ENCODE measurements at places on chromosomes 7 and 10.

- no peak for DNase-seq
These were observed 69.9 kb upstream of the MRLN start for GRCh38 chr10:59823111-59823510.

DNA sequence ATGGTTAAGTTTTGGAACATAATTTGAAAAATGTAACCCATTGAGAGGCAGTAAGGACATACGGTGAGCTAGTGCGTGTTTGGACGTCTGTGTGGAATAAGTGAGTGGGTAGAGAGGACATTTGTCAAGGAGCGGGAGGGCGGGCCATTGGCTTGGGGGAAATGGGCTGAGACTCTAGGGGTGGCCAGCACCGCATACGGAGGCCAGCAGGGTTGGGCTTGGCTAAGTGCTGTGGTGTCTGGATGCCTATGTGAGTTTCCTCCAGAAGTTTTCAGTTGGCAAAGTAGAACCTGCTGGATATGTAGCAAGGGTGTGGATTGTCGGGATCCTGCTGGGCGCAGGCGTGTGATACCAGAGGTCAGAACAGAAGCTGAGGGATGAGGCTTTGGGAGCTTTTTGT, 103.0 kb downstream of the TCF7L2 start:
- no peak for DNase-seq

- DNase-seq: no peak
These were observed 305.1 kb upstream of the IMMP2L start for GRCh38 chr7:111867348-111867931.

DNA sequence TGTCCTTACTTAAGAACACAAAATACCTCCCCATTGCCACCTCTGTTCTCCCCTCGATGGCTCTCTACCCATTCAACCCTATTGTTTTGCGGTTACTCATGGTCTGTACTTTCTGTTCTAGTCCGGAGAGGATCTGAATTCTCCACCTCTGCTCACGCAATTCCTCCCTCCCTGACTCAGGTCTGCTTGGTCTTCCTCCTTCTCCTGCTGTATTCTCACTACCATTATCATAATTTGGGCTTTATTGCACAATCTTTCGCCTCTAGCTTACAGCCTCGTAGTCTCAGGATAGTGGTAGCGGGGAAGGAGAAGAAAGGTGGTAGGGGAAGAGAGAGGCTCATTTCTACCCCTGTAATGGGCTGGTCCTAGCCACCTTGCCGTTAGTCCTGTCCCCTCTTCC, 35.4 kb upstream of the FAM180A start:
- no peak for DNase-seq

DNA sequence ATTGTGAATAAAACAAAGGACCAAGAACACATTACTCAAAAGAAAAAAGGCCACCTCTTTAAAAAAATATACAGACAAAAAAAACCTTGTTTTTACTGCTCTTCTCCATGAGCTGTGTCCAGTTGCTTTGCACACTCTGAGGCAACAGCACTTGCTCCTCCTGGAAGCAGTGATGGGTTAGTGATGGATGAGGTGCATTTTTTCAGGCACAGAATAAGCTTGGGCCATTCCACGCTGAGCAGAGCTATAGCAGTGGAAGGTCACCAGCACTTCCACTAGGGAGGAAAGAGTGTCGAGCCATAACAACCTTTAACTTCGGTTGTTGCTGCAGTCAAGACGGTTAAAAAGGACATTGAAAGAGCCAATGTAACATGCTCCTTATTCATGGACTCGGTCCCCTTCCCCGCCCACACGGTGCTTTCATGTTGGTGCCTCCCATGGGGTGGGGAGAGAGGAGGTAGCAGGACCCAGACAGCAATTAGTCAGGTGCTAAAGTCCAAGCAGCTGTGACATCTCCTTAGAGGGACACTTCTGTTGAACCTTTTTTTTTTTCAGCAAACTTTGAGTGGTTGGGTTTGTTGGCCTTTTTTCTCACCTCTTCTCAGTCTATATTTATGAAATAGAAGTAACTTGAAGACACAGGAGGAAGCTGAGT, 136.5 kb upstream of the ADARB2 start:
- DNase-seq: no peak

DNA sequence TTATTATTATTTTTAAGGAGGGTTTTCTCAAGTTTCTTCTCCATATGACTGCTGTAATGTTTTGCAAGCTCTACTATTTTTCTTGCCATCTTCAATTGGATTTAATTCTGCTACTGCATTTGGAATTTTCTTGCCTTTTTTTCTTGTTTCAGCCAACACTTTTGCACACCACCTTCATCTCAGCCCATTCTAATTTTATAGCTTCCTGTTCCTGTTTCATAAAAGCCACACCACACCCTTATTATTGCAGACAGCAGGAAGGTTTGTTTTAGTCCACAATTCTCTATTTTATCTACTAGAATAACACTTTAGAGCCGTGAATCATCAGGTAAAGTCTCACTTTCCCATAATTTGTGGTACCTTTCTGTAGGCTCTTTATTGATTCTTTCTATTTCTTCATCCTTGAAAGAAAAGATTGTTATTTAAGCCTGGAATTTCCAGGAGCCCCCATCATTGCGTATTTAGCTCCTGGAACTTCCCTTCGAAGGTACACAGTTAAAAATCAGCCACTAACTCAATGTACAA, 209.3 kb upstream of the TBX20 start:
- no peak for DNase-seq

DNA sequence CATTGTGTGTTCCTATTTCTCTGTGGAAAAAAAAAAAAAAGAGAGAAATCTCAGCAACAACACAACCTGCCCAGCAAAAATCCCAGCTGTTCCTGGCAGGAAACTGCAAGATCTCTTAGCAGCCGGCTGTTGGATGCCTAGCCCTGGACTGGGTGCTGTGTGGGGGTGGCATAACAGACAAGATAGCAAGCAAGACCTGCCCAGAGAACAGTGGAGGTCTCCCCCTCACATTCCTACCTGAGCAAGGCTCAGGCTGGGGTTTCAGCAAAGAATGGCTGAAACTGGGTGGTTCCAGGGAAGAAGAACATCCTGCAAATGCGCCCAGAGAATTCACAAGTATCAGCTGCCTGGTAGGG, 248.8 kb upstream of the ZMIZ1 start:
- DNase-seq: peak; percentile 55

- DNase-seq: peak; percentile 73
These were observed 370.7 kb upstream of the MGMT start for GRCh38 chr10:129096065-129096984.

All from kidney (tissue), 22 donors.